ENCODE measurements at places on chromosomes 2 and 18.

GRCh38 chr18:63138436-63139340 lies 180.9 kb downstream of the BCL2 start:
- DNase-seq = no peak

- DNase-seq = no peak
Observed at GRCh38 chr2:37982147-37982582, 57.1 kb downstream of the RMDN2 start.

- DNase-seq = no peak
Observed at GRCh38 chr2:140601801-140602200, 1529.0 kb downstream of the LRP1B start.

DNA sequence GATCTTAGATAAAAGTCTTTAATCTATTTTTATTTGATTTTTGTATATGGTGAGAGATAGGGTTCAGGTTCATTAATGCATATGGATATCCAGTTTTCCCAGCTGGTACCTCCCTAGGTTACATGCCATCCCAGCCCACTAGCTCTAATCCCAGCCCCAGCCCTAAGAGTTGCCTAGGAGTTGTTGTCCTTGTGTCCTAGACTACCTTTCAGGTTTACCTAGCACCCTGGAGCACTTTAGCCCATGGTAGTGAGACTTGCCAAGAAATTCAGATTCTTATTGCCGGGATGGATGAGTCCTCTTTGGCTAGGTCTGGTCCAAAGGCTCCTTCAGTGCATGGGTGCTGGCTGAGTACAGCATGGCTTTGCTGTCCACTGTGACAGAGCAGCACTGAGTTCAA lies 40.5 kb downstream of the ZNF638 start:
- DNase-seq = no peak

- DNase-seq = no peak
Observed at GRCh38 chr2:14011190-14011589, 621.3 kb upstream of the LRATD1 start.

GRCh38 chr2:60354713-60355112 lies 198.7 kb downstream of the BCL11A start:
- no peak for DNase-seq

DNA sequence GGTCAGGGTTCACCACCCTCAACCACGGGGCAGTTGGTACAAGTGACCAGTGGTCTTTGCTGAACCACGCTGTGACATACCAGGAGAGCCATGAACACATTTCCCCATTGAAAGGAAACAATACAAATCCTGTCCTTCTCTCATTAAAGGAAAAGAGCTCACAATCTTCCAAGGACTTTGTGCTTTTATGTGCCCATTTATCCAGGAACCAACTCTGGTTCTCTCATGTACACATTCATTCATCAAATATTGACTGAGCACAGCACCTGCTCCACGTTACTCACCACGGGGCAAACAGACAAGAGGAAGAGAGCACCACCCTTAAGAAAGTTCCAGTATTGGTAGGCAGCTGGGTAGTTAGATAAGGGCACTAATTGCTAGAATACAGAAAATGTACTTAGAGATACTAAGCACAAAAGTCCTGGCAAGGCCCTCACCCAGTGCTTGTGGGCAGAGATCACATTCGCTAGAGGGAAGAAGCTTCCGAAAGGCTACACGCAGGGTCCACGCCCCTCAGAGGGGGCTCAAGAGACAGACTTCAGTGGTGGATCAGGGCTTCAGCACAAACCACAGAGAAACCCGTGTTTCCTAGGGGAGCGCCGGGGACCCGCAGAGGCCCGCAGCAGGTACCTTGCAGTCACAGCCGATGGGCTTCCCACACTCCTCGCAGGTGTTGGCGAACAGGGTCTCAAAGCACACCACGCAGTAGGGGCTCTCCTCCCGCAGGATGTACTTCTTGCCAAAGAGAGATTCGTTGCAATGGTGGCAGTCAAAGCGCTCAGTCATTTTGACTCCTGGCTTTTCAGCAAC lies 12.9 kb downstream of the FHL2 start:
- no peak for DNase-seq

DNA sequence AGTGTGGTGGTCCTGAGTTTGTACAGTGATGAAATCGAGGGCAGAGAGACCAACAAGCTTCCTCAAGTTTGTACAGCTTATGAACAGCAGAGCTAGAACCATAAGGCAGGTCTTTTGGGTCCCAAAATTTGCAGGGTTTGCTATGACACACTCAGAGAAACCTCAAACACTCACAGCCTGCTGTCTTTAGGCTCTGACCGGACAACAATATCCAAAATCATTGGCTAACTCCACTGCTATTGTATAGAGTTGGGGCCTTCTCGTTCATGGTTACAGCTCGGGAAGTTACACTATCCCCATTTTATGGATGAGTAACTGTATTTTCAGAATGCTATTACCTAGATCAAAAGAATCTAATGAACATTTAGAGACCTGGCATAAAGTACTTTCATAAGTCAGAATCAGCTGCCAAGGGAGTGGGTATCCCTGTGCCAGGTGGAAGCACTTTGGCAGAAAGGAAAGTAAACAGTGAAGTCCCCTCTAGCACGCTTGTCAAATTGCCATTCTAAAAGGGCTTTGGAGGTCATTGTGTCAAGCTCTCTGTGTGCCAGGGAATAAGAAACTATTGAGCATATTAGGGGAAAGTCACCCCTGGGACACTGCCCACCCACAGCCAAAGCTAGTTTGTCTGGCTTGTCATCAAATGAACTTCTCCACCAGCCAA lies 331.8 kb downstream of the ALK start:
- DNase-seq = no peak

GRCh38 chr2:137964066-137964858 lies at the start of gene HNMT:
Gene HNMT, plus strand, starts transcription at chr2:137964473. Its CDS starts 19 bp downstream, at chr2:137964492.
- no peak for DNase-seq

GRCh38 chr2:197515315-197515738 lies 539 bp upstream of the MOB4 start:
- no peak for DNase-seq

DNA sequence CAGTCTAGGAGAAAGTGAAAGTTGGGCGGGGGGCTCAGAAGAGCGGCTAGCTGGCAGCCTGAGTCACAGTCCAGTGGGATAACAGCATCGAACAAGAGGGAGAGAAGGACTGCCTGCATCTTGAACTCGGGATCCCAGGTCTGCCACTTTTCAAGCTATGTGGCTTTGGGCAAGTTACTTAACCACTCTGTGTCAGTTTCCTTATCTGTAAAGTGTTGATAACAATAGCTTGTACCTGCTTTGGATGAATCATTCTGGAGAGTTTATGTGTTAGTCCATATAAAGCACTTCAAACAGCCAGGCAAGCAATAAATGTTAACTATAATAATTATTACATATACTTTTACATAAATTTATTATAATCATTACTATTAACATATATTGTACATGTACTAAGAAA lies 4.6 kb downstream of the DYSF start:
- DNase-seq = no peak

GRCh38 chr2:3236300-3237045 lies 141.1 kb downstream of the EIPR1 start:
- no peak for DNase-seq

- DNase-seq = no peak
Observed at GRCh38 chr2:186537019-186537418, 51.0 kb downstream of the ZC3H15 start.

DNA sequence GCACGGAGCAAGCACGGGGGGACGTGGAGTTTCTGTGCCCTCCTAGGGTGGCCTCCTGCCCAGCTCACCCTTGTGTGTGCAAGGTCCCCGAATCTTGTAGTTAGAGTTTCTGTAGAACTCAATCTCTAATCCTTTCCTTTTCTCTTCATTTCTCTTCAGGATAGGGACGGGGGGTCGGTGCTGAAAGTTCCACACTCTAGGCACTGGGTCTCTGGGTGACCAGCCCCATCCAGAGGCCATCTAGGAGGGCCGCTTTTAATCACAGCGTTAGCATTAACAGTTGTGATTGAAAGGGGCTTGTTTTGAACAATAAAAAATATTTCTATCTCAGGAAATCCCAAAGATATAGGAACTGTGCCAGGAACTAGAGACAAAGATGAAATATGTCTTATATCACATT lies 10.5 kb downstream of the SOCS6 start:
- no peak for DNase-seq

DNA sequence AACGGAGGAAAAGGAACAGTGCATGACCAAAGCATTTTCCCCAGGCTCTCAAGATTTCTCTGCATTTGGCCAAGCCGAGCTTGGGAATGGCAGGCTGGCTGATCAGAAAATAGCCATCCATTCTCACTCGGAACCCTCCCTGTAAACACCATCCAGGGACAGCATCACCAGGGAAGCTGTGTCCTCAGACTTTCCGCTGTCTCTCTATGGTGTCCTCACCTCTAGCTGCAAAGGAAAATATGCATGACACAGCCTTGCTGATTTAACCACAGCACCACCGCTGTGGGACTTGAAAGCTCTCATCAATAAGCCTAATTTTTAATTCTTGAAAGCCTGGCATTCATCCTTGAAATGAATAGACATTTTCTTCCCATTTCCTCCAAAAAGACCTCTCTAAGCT lies 311.7 kb downstream of the EIPR1 start:
- DNase-seq = no peak

- DNase-seq = no peak
Observed at GRCh38 chr2:178756843-178757242, 50.4 kb downstream of the TTN start.

DNA sequence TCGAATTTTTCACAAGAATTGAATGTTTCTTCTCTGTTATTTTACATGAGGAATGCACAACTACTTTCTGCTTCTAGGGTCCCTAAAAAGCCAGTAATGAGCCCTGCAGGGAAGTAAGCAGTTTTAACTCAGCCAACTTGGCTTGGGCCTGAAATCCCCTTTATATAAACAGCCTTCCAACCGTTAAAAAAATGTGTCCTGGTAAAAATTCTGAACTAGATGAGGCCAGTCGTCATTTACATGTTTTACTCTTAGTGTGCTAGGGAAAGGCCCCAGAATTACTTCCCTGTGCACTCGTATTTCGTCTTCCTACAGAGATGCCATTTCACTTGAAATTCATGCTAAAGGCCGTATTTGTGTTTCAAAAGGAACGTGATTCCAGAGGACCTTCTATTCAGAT lies 42.4 kb upstream of the RPE start:
- no peak for DNase-seq

DNA sequence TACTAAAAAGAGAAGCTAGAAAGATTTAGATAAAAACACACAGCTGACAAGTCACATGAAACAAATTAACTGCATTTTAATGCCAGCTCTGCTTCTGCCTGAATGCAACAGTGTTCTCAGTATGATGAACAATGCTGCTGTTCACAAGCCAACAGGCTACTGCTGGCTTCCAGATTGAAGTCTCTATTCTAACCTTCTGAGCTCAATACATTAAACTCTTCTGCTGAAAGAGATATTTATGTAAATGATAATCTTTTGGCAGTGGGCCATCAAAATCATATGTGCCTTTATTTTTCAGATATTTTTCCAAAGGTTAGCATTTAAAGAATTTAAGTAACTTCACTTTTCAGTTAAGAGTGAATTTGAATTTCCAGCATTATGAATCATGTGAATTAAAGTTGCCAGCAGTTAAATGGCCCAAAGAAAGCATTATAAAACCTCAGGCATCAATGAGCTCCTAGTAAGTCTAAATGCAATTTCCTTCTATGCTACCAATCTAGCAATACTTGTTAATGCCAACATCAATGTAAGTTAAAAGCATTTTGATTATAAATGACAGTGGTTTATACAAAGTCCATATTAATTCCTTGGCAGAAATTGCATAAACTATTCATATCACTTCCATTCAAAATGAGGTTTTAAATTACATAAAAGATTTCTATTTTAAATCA lies 72.4 kb downstream of the ID2 start:
- no peak for DNase-seq
